Activated gamma-delta T cell treated with Interleukin-2 at 50 U/mL for 16 hours (primary cell): ENCODE measurements at places on chromosomes 1 and 21.

- DNase-seq = no peak
These were observed 114.0 kb downstream of the CD247 start for GRCh38 chr1:167404161-167404888.

GRCh38 chr1:203628201-203629015 lies 1.8 kb downstream of the ATP2B4 start:
- no peak for DNase-seq

GRCh38 chr1:226135059-226135651 lies 51.4 kb downstream of the ACBD3 start:
- no peak for DNase-seq

DNA sequence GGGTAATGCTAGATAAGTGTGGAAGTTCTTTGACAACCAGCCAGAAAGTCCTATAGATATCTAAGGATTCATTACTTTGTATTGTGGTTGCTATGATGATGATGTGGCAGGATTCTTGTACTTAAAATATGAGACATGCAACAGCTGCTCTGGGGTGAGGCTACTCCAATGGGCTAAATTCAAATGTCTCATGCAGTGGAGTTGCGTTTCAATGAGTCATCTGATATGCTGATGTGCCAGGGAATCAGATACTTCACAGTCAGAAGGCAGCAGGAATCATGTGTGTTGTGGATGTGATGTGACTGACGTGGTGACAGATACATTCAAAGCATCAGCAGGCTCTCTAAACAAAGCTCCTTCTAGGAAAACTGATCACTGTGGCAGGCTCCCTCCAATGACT lies 66.5 kb downstream of the TSEN15 start:
- no peak for DNase-seq

DNA sequence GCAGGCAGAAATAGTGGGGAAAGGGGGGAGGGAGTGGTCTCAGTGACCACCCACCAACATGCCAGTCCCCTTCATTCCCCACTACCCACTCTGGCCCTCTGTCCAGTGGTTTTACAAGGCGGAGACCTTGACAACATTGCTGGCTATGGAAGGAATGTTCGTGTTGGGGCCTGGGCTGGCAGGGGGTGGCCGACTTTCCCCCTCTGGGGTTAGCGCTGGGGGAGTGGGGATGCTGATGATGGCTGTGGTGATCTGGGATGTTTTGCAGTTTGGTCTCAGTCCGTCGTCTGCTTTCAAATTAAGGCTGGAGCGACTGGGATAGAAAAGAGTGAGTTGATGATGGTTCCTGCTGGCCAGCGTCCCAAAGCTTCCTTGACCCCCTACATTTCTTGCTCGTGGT lies 20.3 kb downstream of the DDX20 start:
- no peak for DNase-seq

GRCh38 chr1:1326075-1326605 lies 1.5 kb downstream of the CPTP start:
- no peak for DNase-seq

DNA sequence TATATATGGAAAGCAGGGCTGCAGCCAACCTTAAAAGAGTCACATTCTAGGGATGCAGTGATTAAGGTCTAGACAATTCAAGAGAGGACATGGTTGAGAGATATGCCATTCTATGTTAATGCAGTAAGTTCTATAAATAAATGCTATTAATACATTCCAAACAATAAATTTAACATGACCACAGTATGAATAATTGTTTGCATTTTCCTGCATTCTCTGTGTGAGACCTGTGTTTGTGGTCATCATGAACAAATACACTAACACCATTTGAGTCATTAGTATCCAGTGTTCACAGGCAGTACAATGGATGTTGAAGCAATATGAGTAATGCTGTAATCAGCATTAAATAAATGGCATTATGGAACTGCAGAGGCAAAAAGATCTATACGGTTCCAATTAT lies 5.5 kb upstream of the ZRANB2 start:
- no peak for DNase-seq

DNA sequence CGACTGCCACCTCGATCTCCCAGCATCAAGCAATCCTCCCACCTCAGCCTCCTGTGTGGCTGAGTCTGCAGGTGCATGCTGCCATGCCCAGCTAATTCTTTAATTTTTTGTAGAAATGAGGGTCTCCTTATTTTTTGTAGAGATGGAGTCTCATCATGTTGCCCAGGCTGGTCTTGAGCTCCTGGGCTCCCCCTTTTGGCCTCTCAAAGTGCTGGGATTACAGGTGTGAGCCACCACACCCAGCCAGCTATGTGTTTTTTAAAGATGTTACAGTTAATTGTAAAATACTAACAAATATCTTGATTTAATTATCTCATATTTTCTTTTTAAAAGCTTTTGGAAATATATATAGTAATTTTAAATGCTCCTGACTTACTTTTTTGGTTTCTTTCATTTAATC lies 181.3 kb upstream of the DMRTA2 start:
- no peak for DNase-seq

- DNase-seq = no peak
These were observed 71.0 kb downstream of the ACTL8 start for GRCh38 chr1:17826165-17826488.

- peak; percentile 33 for DNase-seq
These were observed 488 bp downstream of the SLC35D1 start for GRCh38 chr1:67053535-67053784.

GRCh38 chr1:95532335-95532734 lies 298.3 kb downstream of the RWDD3 start:
- no peak for DNase-seq

DNA sequence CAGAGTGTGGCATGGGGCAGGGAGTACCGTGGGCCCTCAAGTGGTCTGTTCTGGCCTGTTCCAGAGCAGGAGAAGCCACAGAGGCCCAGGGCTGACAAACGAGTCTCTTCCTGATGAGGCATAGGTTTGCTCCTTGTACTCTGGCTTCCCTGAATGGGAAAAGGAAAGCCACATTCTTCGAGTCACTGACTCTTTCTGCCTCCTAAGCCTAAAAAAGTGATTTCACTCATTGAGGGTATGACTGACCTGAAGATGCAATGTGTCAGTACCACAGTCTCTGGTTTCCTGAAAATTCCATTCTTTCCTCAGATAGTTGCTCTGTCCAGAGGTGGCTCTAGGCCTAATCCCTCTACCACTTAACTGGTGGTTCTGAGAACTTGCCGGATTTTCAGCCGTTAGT lies 92.3 kb downstream of the KCNN3 start:
- no peak for DNase-seq
